Brain microvascular endothelial cell (primary cell): ENCODE measurements at places on chromosomes 1 and 21.

GRCh38 chr1:191912517-191912916 is 245.7 kb upstream of the RGS18 start:
- no peak for DNase-seq

- no peak for DNase-seq
Measured at GRCh38 chr21:31566611-31567010, 92.9 kb upstream of the SOD1 start.

DNA sequence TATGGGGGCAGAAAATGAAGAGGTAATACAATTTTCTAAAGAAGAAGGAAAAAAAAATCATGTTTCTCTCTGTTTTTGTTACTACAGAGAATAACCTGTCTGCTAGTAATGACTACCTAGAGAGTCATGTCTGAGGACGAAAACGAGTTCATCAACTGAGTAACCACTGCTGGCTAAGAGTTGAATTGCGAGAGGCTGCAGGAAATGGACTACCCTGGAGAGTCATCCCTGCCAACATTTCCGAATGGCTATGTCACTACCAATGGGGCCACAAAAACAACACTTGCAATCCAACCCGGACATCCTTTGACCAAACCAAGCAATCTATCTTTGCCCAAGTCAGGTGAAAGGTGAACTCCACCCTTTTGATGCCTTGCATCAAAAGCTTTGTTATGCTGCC is 120.6 kb downstream of the FCRL5 start:
- DNase-seq = peak; percentile 58

- no peak for DNase-seq
Measured at GRCh38 chr1:194071205-194071604, 884.8 kb upstream of the B3GALT2 start.

- DNase-seq = no peak
Measured at GRCh38 chr1:221832617-221833016, 90.7 kb upstream of the DUSP10 start.

DNA sequence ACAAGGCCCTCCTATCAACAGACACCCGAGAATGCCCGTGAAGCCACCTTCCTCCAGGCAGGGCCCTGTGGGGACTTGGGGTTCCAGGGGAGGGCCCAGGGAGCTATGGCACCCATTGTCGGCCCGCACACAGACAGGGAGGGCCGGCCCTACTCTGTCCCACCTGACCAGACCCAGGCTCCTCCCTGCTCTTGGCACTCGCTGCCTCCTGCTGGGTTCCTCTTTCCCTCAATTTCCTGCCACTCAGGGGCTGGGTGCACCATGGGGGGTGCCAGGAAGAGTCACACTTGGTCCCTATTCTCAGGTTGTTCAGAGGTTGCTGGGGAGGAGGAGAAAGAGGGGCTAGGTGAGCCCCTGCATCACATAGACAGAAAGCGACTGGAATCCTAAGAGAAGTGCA is 8.0 kb upstream of the OXCT2 start:
- no peak for DNase-seq

GRCh38 chr1:100065183-100065968 is 67.4 kb downstream of the SASS6 start:
- no peak for DNase-seq

DNA sequence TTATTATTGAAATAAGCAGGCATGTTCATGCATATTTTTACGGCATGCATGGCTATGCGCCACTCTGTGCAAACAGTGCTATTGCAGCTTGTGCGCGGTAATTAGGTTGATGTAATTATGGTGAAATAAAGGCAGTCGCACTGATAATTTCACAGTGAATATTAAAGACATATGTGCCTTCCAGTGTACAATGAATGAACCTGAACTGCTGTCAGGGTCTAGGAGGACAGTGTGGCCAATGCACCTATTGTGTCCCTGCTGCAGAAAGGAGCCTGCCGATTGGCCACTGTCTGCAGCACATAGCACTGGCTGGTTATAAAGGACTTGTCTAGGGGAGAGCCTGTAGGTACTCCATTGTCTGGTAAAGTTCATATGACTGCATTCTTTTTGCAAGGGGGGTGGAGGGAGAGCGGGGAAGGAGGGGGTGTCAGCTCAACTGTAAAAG is 340.4 kb downstream of the USP25 start:
- no peak for DNase-seq

DNA sequence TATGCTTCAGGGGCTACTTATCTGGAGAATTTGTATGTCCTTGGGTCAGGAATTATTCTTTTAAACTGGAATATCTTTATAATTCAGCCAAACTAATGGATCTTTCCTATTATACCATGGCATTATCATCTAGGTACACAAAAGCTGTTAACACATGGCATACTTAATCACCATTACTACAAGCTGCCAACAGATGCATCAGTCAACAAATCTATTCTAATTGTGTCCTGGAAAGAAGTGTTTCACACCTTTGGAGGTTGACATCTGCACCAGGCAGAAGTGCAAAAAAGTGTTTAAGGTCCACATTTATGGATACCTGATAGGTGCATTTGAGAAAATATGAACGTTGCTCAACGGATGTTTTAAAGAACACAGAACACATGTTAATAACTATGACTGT is 470.2 kb upstream of the ADGRL2 start:
- DNase-seq = no peak

GRCh38 chr1:1892079-1892762 is 1.3 kb upstream of the GNB1 start:
- no peak for DNase-seq

GRCh38 chr1:12473596-12474362 is 144.2 kb downstream of the DHRS3 start:
- no peak for DNase-seq

GRCh38 chr1:30197639-30198450 is 525.5 kb downstream of the MATN1 start:
- no peak for DNase-seq

DNA sequence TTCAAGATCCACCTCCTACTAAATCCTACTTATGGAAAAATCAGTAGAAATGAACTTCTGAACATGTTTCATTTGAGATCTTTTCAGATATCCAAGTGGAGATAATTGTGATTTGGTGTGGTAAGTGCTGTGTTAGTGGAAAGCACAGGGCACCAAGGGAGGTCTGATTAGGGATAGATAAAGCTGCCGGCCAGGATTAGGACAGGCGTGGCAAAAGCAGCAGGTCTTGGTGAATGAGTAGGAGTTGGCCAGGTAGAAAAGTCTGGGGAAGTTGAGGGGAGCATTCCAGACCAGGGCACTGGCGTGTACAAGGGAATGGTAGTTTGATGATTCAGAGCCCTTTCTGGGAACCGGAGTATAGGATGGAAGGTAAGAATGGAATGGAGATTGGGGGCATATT is 47.8 kb downstream of the AZIN2 start:
- no peak for DNase-seq

DNA sequence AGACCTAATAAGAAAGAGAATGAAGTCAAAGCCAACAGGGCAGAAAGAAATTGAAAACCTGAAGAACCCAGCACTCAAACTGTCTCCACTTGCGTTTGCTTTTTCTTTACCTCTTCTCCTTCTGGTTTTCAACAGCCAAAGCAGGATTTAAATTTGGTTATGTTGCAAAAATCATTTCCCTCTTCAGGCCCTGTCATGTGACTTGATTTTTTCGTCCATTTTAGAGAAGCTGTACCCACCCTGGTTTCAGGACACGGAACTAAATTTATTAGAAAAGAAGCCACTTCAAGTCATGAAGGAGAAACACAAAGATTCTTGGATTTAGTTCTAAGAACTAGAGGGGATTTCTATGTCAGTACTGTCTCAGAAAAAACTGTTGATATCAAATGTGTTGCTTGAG is 1.0 kb upstream of the SYNJ1 start:
- no peak for DNase-seq

DNA sequence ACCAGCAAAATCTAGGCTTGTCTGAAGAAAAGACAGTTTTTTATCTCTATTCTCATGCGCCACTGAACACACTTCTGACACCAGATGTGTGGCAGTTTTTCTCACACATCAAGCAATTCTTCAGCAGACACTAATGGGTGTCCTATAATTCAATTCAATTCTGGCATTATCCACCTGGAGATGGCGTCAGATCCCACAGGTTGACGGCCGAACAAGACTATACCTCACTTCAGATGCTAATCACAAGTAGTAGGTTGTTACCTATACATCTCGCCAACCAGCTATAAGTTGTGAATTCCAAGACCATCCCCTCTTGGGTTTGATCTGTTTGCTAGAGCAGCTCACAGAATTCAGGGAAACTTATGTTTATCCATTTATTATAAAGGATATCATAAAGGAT is 89.9 kb upstream of the ARTN start:
- DNase-seq = no peak

- DNase-seq = no peak
Measured at GRCh38 chr1:64959986-64960385, 6.4 kb downstream of the JAK1 start.

GRCh38 chr1:59188413-59189213 is 108.3 kb upstream of the FGGY start:
- DNase-seq = no peak

GRCh38 chr1:115765091-115765490 is 3.4 kb downstream of the CASQ2 start:
- no peak for DNase-seq

GRCh38 chr1:224375059-224375458 is 18.4 kb downstream of the CNIH4 start:
- no peak for DNase-seq

- no peak for DNase-seq
Measured at GRCh38 chr1:48030696-48031365, 33.6 kb upstream of the TRABD2B start.

- peak; percentile 84 for DNase-seq
Measured at GRCh38 chr1:201137579-201138310, 10.8 kb upstream of the ASCL5 start.

DNA sequence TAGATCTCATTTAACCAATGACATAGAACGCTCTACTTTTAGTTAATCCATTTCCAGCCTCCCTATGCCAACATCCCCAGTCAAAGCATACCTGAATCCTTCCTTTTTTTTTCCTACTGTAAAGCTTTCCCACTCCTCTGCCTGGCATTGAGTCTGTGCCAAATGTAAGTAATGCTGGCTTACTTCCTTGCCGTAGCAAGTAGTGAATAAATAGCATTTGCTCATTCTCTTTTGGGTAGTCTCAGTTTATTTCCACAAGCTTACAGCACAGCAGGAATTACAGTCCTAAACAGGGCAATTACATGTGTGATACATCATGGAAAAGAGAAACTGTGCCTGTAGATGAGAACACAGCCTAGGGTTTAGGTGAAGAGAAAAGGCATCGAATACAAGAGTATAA is 352.6 kb upstream of the NEGR1 start:
- DNase-seq = no peak

DNA sequence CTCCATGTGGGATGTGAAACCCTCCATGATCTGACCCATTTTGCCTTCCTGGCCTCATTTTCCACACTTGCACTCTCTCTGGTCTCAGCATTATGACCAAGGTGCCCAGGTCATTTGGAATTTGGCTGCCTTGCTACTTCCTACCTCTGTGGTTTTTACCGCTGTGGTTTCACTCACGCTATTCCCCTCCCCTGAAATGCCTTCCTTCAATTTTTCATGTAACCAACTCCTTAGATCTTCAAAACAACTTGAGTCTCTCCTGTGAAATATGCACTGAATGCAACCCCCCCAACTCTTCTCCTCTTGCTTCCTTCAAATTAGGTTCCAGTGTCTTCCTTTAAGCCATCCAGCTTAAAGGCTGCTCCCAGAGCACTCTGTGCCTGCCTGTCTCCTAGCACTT is 50.1 kb downstream of the PHC2 start:
- DNase-seq = no peak

- DNase-seq = no peak
Measured at GRCh38 chr1:198440842-198441241, 99.6 kb downstream of the ATP6V1G3 start.

DNA sequence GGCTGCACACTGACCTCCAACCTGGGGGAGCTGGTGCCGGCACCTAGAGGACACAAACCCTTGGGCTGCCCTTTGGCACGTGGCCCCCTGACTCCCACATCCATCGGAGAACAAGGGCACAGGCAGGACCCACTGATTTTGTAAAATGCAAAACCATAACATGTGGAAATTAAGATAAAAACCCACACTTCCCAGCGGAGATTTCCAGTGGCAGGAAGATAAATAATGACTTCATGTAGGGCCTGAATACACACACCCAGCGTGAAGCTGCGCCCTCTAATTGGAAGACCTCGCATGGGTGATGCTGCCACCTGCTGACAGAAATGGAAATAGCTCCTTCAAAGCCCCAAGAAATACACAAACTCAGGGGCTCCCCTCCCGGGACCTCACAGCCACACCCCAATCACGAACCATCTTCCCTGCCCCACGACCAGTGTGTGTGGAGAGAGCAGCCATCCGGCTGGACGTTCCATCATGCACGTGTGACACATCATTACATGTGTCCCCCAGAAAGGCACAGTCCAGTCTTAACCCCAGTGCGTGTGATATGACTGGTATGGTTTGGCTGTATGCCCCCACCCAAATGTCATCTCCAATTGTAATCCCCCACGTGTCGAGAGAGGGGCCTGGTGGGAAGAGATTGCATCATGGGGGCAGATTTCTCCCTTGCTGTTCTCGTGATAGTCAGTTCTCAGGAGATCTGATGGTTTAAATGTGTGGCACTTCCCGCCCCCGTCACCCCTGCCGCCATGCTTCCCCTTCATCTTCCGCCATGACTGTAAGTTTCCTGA is 5.7 kb upstream of the TPRG1L start:
- peak; percentile 77 for DNase-seq

- no peak for DNase-seq
Measured at GRCh38 chr1:18062185-18062584, 45.4 kb upstream of the IGSF21 start.

GRCh38 chr1:214439352-214440119 is 111.9 kb downstream of the PTPN14 start:
- no peak for DNase-seq

- no peak for DNase-seq
Measured at GRCh38 chr21:31538816-31539215, 120.7 kb upstream of the SOD1 start.

DNA sequence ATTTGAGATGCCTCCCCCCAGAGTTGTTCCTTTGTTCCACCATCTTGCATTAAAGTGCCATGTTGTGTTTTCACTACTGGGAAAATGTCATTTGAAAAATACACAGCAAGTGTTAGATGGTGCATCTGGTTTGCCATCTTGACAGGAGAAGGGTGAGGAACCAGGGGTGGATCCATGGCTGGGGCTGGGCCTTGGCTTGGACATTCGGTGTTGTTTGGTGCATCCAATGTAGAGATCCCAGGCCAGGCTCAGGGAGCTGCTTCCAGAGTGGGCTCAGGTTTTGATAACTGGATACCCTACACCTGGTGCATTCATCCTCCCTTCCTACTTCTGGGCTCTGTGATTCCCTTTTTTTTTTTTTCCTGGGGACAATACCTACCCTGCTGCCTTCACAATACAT is 103.5 kb downstream of the UCK2 start:
- DNase-seq = no peak
